GOT3 (cell line): ENCODE measurements at places on chromosomes 11 and 22.
A peak's percentile ranks its signal among the peaks of the same experiment; 100 is the strongest.

GRCh38 chr11:10777393-10777793 lies 26.3 kb downstream of the CTR9 start:
- no peak for DNase-seq

GRCh38 chr11:96200243-96200642 lies 142.8 kb downstream of the MAML2 start:
- no peak for DNase-seq

GRCh38 chr11:63489879-63490278 lies 1.1 kb downstream of the PLAAT5 start:
- no peak for DNase-seq

DNA sequence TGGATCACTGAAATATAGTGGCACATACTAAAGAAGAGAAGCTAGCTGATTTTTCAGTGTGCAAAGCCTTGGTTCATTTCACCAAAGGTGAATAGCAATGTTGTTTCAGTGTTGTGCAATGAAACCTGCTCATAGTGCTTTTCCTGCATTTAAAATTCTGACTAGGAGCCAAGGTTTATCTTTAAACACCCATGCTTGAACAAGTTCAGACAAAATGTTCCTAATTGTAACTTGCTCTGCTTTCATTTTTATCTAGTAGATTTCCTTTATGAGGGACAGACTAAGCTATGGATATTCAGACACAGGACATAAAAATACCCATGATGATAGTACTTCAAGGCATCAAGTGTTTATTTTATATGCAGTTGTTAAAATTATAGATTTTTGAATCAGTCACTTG lies 47.7 kb downstream of the BBOX1 start:
- no peak for DNase-seq

- DNase-seq, result no peak
Measured at GRCh38 chr11:18650353-18650752, 16.2 kb upstream of the SPTY2D1 start.

GRCh38 chr11:69868871-69869270 lies 49.7 kb upstream of the FGF3 start:
- no peak for DNase-seq

DNA sequence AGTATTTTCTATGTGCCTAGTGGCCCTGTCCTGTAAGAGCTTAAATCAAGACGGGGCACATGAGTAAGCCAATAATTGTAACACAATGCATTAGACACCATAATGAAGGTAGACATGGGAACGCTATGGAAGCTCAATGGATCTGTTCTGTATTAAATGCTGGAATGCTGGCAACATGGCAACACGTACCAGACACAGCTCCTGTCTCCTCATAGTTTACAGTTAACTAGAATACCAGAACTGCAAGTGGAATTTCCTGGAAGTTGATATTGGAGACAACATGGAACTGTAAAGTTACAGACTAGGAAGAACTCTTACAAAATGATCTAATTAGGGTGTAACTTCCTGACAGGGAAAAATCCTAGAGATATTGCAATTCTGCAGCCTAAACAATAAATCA lies 12.4 kb downstream of the P4HA3 start:
- no peak for DNase-seq

- no peak for DNase-seq
Measured at GRCh38 chr22:22089459-22090308, 107.1 kb upstream of the TOP3B start.

DNA sequence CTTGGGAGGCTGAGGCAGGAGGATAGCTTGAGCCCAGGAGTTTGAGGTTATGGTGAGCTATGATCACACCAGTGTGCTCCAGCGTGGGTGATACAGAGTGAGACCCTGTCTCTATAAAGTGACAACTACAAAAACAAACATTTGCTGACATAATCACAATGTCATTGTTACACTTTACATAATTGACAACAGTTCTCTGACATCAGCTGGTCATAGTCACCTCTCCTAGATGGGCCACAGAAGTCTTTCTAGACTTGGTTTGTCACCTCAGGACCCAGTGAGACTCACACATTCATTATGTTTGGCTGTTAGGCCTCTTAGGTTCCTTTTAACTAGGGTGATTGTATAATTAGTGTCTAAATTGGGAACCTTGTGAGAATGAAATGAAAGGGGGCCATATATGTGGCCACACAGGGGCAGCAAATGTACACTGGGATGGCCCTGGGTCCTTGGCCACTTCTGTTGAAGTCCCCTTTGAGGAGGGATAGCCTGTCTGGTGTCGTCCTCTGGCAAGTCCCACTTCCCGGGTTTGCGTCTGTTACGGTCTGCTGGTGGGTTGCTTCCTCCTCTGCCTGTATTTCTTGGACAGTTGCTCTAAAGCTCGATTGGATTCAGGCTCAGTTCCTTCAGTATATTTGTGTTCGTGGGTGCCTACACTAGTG lies 5.8 kb upstream of the PPIL2 start:
- DNase-seq, result no peak

GRCh38 chr22:31350410-31350863 lies 4.3 kb upstream of the PATZ1 start:
- DNase-seq, result no peak

GRCh38 chr11:44964526-44965209 lies 14.0 kb upstream of the TP53I11 start:
- DNase-seq, result no peak

DNA sequence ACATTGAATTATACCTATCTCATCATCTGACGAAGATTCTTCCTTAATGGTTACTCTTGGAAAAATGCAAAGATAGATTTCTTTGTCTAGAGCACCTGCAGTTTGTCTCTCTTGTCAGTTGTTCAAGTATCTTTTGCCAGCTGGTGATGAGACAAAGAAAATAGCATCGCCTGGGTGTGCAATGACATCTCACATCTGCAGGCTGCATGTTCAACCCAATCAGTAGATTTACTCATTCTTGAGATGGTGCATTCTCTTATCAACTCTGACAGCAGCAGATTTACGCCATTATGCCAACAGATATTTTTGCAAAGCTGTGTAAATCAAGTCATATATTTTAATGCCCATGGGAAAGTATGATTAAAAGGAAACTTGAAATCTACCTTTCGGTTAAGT lies 164.6 kb upstream of the PDGFD start:
- DNase-seq, result no peak

- peak; percentile 81 for DNase-seq
Measured at GRCh38 chr11:64317325-64317960, at the start of gene TRMT112. TSS of gene TRMT112 (minus strand) at chr11:64317559. CDS start at chr11:64317526, 33 bp downstream.

GRCh38 chr22:19070397-19071169 lies 51.6 kb downstream of the DGCR2 start:
- no peak for DNase-seq

DNA sequence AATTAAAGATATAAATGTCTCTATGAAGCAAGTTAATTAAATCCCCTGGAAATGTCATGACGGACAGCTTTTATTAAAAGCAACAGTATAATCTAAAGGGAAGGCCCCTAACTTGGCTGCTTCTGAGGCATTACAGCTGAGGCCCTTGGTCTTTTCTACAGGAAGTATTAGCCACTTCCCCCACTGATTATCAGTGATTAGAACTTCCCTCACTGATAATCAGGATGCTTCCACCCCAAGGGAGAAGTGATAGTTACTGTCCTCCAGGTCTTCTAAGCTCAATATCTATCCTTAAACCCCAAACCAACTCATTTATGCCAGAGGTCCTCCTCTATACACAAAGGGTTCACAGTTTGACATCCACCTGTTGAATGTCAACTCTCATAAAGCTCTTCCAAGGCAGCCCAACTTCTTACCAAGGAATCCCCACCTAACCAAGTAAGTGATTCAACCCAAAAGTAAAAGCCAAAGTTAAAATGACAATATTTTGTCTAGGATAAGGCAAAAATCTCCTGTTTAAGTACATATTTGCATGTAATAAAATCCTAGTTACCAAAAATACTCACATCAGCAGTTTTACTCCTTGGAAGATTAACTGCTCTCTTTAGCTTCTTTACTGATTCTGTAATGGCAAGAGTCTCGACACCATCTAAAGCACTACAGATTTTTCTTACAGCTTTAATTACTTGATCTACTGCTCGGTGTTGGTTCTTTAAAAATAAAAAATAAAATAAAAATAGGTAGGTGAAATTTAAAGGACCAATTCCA lies 58.6 kb upstream of the RPS13 start:
- DNase-seq, result no peak

DNA sequence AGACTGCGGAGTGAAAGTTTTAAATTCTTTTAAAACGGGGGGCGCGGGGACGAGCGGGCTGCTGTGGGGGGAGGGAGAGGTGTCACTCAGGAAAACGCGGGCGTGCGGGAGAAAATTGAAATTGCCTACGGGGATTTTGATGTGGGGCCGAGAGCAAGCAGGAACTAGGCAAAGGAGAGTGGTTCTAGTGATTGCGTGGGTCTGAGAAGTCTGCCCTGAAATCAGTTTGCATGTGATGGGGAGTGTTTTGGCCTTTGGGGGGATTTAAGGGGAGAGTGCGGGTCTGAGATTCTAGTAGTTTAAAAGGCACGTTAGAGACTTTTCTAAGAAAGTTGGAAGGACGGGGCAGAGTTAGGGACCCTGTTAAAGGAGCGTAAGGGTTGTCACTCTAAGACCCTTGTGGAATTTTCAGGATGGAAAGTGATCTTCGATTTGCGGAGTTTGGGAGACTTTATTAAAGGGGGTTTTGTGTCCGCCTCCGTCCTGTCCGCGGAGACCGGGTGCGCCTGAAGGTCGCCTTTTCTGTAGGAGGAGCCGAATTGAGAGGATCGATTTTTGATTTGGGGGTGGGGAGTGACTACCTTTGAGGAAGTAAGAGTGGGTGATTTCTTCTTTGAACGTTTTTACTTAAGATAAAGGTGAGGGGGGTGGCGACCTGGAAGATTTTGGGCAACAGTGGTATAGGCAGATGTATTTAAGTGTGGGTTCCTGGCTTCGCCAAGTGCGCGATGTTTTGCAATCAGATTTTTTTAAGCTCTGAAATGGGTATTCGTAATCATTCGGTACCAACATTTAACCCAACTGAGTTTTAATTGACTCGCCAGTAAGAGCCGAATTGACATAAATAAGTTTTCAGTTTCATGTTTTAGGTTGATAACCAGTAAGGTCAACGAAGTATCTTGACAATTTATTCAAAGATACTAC lies 1.1 kb downstream of the EED start:
- no peak for DNase-seq
